ENCODE measurements at places on chromosomes 2 and 18.

DNA sequence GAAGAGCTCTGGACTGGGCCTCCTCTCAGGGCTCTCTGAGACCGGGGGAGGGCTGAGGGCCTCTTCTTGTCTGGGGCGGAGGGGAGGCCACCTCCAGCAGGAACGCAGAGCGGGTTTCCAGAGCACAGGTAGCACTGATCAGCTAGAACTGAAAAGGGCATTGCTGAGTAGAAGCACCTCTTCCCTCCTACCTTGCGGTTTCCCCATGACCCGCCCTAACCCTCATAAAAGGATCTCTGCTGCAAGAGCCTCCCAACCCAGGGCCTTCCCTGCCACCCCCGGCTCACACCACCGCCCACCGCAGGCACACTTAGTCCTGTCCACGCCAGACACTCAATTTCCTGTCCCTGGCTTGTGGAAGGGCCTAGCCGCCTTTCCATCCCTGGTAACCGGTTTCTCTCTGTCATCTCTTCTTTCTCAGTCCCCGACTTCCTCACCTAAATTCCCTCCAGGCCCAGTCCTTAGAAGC, 966 bp downstream of the ADCY3 start:
- DNase-seq, result peak; percentile 75

- DNase-seq, result no peak
Observed at GRCh38 chr2:23556929-23557328, 171.9 kb downstream of the KLHL29 start.

- DNase-seq, result no peak
Observed at GRCh38 chr2:121949271-121949670, 193.8 kb downstream of the TSN start.

- no peak for DNase-seq
Observed at GRCh38 chr2:172096626-172097547, 5.8 kb downstream of the DLX2 start.

GRCh38 chr2:195117011-195117410, 540.0 kb upstream of the SLC39A10 start:
- no peak for DNase-seq

DNA sequence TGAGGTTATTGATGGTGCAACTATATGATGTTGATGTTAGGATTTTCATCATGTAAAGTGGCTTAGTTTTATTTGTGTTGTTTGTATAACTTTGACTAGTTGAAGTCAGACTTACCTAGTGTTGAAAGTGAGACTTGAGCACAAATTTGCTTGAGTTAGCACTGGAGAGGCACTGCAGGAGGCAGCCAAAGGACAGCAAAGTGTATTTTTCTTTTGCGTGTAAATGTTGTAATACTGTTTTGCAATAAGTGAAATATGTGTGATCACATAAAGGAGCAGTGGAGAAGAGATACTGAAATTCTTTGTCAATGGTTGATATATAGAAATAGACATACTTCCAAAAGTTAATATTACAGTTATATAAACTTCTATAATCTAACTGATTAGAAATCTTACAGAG, 332.0 kb upstream of the RAB12 start:
- no peak for DNase-seq
